Non-pigmented ciliary epithelial cell (primary cell): ENCODE measurements at places on chromosomes 3 and 15.

- DNase-seq, result no peak
Observed at GRCh38 chr3:9793161-9793781, 389 bp downstream of the ARPC4 start.

GRCh38 chr15:100863796-100864267 lies 15.8 kb upstream of the ALDH1A3 start:
- DNase-seq, result peak; percentile 18

- peak; percentile 52 for DNase-seq
Observed at GRCh38 chr3:148901987-148902791, 37.1 kb downstream of the CPA3 start.

- DNase-seq, result no peak
Observed at GRCh38 chr15:39685999-39686613, 96.5 kb downstream of the FSIP1 start.

GRCh38 chr3:189229196-189229828 lies 57.5 kb downstream of the TPRG1 start:
- DNase-seq, result no peak

- no peak for DNase-seq
Observed at GRCh38 chr3:50644561-50644960, 27.6 kb downstream of the MAPKAPK3 start.

DNA sequence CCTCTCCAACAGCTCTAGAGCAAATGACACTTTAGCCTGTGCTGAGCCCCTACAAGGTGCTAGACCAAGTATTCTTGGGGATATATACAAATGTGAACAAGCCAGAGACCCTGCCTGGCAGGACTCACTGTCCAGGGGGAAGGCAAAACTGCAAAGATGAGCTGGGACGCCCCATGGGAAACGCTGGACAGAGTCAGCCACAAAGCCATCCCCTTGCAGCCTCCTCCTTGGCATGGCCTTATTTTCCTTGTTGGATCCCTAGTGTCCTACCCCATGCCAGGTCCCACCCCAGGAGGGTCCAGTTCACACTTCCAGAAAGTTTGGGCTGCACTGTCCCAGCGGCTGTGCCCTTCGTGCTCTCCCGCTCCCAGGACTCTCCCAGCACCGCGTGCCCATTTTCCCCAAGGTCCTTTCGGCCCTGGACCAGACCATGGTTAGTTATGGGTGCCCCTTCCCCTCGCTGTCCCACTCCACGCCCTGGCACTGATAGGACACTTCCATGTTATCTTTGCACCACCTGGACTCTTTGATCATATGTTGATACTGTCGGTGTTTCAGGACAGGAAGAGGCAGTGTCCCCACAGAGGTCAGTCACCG lies 5.8 kb upstream of the NRROS start:
- no peak for DNase-seq

DNA sequence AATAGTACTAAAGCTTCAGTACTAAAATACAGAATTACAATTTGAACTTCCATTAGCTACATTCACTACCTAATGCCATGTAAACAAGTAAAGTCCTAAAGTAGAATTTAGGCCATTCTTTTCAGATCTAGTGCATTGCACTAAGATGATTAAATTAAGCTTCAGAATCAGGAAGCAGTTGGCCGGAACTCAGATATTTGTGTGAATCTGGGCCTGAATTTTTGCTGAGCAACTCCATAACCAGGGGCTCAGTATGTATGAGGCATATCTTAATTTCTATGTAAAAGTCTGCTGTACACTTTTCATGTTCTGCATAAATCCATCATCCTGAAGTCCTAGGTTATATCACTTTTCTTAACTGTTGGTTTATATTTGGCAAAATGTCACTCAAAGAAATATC lies 246.4 kb downstream of the RBMS3 start:
- DNase-seq, result no peak

DNA sequence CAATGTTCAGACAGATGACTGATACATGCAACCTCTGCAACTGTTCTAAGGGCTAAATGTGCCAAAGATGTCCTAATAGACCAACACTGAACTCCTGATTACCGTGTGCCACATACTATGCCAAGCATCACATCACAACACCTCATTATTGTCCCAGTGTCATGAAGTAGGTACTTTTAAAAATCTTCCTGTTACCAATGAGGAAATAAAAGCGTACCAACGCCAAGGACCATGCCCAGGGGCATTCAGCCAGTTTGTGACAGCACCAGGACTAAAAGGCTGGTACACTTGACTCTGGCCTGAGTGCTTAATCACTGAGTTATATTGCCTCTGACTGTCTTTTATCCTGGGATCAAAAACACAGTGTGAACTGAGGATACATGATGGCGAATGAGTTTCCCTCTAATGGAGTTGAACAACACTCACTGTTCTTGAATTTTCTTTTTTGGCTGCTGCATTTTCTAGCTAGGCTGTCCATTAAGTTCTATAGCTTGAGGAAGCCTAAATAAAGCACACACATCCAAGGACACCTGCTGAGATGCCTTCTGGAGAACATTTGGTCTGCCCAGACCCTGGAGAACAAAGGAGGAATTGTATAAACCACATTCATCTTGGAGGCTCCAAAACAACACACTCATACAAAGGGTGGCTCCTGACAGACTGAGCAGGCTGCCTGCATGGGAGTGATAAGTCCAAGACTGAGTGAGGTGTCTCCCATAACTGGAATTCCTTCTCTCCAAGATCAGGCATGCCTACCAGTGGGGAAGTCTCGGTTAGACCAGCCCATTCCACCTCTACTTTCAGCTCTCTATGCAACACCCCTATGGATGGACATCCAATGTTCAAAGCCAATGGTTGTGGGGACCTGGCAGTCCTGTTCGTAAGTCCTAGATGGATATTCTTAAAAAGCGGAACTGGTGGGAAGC lies 126.7 kb upstream of the PRICKLE2 start:
- DNase-seq, result no peak
